Nephron progenitor cell (in vitro differentiated cells): ENCODE measurements at places on chromosomes 7 and 10.

DNA sequence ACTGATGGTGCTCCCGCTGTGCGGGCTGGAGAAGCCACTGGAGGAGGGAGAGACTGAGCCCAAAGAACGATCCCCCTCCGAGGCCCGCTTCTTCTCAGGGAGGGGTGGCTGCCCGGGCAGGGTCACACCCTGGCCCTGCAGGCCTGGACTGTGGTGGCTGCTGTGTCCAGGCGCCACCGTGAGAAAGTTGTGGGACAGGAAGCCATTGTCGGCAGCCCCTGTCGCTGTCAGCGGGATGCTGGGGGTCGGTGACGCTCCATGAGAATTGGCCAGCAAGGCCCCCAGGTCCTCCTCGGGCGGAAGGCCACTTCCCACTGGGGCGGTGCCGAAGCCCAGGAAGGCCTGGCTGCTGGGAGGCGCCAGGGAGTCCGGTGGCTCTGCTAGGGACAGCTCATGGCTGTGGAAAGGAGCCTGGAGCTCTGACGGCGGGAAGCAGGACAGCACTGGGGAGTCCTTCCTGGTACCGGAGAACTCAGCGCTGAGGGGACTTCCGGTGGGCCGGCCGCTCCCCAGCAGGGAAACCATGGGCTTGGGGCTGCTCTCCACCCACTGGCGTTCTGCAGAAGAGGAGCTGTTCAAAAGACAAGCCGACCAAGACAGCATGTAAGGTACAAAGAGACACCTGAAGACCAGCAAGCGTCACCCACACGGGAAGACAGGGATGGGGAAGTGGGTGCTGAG, 278.8 kb downstream of the TNS3 start:
- DNase-seq: no peak

GRCh38 chr10:7260412-7260900, 150.4 kb downstream of the SFMBT2 start:
- peak; percentile 17 for DNase-seq

DNA sequence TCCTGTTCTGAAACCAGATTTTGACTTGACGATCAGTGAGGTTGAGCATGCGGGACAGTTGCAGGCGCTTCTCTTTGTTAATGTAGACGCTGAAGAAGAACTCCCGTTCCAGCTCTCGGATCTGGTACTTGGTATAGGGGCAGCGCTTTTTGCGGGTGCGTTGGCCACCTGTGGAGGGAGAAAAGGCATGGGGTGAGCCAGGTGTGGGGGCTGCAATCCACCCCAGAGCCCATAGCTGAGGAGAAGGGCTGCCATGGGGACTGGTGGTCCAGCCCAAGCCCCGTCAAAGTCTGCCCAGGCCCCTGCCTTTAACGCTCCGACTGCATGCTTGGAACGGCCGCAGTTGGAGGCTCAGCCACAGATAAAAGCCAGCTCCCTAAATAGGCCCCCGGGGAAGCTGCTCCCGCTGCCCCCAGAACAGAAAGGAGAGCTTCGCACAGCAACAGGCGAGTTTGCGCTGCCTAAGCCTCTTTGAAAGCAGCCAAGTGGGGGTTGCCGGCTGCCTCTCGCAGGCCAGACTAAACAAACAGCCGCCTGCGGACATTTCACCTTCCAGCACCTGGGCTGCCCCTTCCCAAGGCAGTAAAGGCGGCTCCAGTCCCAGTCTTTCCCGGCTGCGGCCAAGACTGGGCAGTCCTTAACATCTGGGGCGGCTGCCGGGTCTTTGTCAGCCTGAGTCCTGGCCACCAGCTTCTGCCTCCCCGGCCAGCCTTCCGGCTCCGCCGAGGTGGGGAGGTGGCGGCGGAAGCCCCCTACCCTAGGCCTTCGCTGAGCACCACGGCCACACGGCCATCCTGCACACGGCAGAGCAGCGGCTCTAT, 2.0 kb downstream of the HOXA11 start:
- peak; percentile 47 for DNase-seq

DNA sequence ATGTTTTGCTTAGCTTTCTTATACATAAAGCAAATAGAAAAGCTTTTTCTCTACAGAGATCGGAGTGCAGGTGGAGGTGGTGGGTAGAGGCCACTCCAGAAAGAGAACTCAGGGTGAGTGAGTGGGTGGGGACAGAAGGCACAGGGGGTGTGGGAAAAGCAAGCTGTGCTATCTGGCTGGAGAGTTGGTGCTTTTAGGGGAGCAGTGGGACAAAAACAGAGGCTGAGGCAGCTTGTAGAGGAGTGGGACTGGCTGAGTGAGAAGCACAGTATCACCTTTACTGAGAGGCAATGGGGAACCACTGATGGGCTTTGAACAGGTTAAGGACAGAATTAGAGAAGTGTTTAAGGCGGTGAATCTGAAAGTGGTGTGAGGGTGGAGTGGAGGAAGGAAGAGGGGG, 275.3 kb downstream of the TCF7L2 start:
- DNase-seq: no peak

- no peak for DNase-seq
These were observed 58.4 kb downstream of the MET start for GRCh38 chr7:116730097-116731022.

- DNase-seq: no peak
These were observed 127.8 kb upstream of the MGMT start for GRCh38 chr10:129339191-129339590.

DNA sequence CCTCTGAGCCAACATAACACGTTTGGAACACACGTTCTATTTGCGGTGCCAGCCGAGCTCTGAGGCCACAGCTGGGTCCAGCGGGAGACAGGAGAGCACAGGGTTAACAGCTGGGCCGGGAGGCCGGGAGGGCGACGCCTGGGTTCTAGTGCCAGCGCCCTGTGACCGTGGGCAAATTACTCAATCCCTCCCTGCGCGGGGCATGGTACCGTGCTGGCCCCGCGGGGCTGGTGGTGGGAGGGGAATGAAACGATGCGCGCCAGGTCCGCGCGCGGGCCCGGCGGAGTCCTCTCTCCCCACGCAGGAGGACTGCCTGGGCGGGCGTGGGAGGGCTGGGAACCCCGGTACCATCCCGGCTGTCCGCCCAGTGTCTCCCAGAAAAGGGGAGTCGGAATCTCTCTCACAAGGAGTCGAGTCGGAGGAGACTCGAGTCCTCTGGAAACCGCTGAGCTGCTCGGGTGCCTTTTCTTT, 30.4 kb downstream of the LEP start:
- no peak for DNase-seq

DNA sequence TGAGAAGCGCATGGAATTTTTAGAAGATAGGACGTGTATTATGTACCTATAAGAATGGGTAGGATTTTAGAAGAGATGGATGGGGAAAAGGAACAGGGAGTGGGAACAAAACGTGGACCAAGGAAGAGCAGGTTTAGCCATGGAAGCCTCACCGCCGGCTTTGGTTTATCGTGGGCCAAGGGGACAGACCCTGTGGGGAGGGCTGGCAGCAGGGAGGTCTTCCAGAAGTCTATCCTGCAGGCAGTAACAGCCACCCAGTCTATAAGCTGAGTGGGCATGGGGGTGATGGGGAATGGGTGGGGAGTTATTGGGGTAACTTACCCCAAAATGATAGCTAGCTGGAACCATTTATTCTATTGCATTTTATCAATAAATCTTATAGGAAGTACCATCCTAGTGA, 44.9 kb downstream of the IKZF1 start:
- DNase-seq: no peak

DNA sequence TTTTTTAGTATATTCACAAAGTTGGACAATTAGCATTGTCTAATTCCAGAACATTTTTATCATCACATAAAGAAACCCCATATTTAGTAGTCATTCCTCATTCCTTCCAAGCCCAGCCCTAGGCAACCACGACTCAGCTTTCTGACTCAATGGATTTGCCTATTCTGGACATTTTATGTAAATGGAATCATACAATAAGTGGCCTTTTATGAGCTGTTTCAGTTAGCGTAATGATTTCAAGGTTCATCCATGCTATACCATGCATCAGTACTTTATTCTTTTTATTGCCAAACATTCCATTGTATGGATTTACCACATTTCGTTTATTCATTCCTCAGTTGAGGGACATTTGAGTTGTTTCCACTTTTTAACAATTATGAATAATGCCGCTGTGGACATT, 249.2 kb downstream of the DYNC1I1 start:
- no peak for DNase-seq

GRCh38 chr7:108293149-108293612, 163.0 kb upstream of the LAMB4 start:
- no peak for DNase-seq

DNA sequence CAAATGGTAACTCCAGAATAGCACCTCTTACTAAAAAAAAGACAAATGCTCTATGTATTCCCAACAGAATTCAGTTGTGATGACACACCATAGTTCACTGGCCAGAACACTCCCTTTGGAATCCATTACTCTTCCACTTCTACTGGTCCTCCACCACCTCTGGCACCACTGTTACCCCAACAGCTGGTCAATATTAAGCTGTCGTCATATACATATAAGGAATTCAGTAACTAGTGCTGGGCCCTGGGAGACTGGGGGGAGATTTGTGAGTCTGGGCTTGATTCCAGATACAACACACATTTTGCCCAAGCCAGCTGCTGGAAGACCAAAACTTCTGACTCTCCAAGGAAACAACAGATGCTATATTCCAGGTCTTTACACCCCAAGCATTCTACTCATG, 26.0 kb upstream of the ITGA8 start:
- DNase-seq: no peak

DNA sequence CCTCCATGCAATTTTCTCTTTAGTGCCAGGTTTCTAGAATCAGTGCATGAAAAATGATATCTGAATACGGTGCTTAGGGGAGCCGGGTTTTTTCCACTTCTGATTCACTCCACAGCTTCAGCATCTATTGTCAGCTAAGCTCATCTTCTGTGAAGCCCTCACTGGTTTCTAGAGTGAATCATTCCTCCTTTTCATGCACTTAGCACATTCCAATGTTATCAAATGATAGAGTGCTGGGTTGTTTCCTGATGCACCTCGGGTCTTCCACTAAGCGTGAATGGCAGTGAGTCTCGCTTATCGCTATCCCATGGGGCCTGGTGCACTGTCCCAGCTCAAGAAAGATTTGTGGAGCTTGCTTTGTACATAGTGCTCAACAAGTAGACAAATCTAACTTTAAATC, 170.9 kb upstream of the RHEB start:
- no peak for DNase-seq

- no peak for DNase-seq
These were observed 16.9 kb upstream of the SLF2 start for GRCh38 chr10:100895896-100896295.

DNA sequence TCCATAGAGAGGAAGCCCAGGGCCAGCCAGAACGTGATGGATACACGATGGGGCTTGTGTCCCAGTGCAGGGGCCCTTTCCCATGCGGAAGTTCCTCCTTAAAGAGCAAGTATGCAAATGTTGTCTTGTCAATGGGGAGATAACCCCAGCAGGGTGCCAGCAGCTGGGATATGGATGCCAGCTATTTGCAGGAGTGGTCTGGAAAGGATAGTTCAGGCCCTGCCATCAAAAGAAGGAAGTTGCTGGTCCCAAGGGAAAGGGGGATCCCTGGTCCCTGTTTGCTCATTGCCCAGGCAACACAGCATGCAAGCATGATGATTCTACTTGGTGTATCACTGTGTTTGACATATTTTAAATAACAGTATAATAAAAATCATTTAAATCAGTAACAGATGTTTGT, 73.1 kb upstream of the HECW1 start:
- no peak for DNase-seq

DNA sequence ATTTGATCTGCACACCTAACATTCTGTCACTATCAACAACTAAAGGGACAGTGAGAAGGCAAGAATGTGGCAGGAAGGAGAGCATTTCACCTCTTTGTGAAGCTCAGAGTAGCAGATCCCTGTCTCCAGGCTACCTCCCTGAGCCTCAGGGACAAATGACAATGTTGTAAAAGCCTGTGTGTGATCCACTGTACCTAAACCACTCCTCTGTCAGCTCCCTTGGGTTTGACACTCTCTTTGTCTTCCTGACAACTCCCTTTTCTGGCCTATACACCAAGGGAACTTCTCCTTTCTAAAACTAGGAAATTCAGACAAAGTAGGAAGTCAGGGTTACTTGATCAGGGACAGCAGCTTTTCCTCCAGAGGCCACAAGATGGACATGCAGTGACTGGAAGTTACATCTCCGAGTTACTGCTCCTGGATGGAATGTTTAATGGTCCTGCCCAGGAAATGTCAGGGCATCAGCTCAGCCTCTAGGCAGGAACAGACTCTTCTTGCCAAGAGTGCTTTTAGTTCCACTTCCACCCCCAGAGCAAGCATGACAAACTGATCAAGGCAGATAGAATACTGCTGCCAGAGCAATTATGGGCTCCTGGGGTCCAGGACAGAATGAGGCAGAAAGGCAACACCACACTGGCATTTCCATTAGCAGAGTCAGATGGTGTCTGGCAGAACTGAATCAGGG, 1014.5 kb upstream of the LRRTM3 start:
- DNase-seq: no peak

DNA sequence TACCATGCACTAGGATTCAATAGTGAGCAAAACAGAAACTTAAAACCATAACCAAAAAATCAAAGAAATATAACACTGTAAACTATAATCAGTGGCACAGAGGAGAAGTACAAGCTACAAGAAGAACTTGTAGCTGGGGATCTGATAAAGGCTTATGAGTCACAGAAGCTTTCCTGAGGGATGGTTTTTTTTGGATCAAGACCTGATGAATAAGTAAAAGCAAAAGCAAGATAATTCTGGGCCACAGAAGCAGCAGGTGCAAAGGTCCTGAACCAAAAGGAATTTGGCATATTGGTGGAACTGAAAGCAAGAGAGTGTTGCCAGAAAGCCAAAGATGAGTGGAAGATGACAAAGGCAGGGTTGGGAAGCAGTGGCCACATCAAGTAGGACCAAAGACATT, 37.4 kb upstream of the BET1 start:
- DNase-seq: no peak

DNA sequence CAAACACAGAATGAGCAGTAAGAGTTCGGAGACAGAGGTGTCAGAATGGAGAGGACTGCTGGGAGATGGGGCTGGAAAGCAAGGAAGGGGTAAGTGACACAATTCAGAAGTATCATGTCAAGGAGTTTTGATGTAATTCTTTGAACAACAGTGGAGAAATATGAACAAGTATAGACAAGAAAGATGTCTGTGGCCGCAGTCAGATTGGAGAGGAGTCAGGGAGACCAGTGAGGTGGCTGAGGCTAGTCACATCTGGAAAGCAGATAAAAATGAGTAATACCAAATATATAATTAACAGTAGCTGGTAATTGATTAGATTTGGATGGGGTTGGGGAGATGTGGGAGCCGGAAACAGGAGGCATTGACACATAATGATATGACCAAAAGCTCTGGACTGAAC, 540.9 kb downstream of the SUGCT start:
- DNase-seq: no peak

- DNase-seq: peak; percentile 52
These were observed 128.1 kb upstream of the FAM20C start for GRCh38 chr7:64098-64915.

GRCh38 chr10:34297541-34298345, 517.4 kb downstream of the PARD3 start:
- DNase-seq: no peak

DNA sequence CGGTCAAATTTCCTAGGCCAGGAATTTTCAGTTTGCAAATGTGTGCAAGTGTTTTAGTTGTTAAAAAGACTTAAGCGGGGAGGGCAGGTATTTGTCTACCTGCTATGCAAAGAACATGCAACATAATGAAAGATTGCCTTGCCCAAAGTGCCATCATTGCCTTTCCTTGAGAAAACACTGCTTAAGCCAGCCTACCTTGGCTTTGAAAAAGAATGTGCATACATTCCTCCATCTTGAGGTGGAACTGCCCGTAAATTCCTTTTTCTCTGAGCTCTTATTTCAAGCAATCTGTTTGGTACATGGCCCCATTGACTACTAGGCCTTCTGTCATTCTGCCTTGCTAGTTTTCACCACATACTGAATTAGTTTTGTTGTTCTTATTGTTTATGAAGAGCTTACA, 29.3 kb downstream of the BZW2 start:
- no peak for DNase-seq
